ENCODE measurements at places on chromosomes 2 and 18.

DNA sequence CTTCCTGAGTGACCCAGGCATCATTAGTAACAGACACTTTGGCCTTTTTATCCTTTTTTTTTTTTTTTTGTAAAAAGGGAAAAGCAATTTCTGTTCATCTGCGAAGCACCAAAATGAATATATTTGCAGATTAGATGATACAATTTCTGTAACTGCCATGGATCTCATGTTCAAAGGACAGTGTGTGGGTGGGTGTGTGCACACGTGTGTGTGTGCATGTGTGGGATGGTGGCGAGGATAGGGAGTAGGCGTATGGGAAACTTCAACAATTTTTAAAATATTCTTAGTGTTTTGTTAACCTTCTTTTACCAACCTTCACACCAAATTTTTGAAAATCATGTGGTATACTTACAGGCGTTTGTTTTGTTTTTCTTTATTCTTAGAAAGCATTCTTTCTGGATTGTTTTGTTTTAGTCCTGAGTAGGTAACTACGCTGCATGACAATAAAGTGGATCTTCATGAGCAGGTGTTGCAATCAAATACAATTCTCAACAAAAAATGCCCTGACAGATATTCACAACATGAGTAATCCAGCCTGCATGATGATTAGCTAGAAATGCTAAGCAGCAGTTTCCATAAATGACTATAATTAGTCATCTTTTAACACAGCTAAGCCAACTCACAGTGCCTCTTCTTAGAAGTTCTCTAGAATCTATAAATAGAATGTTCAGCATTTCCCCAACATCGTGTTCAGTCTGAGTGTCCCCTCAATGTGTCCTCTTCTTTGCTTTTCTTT is 53.5 kb upstream of the RMDN2 start:
- no peak for DNase-seq

- DNase-seq = no peak
Measured at GRCh38 chr2:45180033-45180746, 170.9 kb upstream of the SIX2 start.

DNA sequence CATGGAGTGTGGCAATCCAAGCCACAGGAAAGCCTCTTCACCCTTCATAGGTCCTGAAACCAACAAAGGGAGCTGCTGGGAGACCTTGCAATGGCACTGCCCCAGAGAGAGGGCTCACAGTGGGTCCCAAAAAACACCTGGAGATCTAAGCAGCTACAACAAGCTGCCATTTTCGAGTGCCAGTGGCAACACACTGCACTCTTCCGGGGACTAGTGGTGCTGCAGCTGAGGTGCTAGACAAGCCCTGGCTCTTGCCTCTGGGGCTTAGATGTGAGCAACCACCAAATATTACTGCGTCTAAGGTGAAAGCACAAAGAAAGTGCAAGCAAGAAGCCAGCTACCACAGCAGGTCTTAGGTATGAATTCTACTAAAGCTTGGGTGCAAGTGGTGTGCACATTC is 192.9 kb downstream of the NOL4 start:
- no peak for DNase-seq

DNA sequence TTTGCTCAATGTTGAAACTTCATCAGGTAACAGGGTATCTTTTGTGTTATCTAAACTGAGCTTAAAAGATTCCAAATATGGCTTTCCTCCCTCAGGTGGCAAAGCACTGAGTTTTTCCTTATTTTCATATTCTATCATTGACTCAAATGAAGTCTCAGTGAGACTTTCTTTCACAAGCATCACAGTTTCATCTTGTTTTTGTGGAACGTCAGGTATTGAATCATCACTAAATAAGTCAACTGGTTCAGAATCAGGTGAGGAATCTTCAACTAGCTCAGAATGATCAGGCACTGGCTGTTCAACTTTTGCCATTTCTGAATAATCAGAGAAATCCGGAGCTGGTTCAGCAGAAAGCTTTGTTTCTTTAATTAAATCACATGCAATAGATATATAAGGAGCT is 24.6 kb downstream of the RTN4 start:
- no peak for DNase-seq

Measured in DMS153 (cell line).